Muscle of arm (tissue), 14 donors: ENCODE measurements at places on chromosomes 4 and X.

GRCh38 chrX:38880296-38880854 lies 79.1 kb downstream of the MID1IP1 start:
- no peak for DNase-seq

GRCh38 chrX:50111742-50112141 lies 89.1 kb downstream of the AKAP4 start:
- peak; percentile 68 for DNase-seq

DNA sequence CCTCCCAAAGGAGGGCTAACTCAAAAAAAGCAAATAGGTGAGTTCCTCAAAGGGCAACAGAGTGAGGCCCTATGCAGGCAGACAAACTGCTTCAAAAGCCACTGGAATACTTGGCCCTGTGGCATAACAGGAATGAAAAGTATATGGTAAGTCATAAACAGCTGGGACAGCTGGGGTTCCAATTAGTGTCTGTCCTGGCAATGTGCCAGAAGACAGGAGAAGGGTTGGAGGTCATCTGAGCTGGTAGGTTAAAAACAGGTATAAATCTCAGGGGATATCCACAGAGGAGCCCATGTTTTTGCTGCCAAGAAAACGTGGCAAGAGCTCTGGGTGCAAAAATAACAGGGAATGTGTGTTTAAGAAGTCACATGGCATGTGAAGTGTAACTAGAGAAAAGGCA lies 111.6 kb downstream of the APOOL start:
- DNase-seq: no peak

- DNase-seq: no peak
Measured at GRCh38 chrX:39782276-39782675, 315.5 kb downstream of the BCOR start.

- no peak for DNase-seq
Measured at GRCh38 chr4:159155119-159155518, 52.2 kb downstream of the RAPGEF2 start.

GRCh38 chrX:150841456-150842197 lies 56.8 kb downstream of the CD99L2 start:
- no peak for DNase-seq

- no peak for DNase-seq
Measured at GRCh38 chrX:1743105-1743504, 128.2 kb downstream of the ASMT start.

- no peak for DNase-seq
Measured at GRCh38 chr4:186265683-186266652, at the start of gene F11. Gene F11 (plus strand): TSS chr4:186266189. CDS start chr4:186267137, 948 bp downstream.

DNA sequence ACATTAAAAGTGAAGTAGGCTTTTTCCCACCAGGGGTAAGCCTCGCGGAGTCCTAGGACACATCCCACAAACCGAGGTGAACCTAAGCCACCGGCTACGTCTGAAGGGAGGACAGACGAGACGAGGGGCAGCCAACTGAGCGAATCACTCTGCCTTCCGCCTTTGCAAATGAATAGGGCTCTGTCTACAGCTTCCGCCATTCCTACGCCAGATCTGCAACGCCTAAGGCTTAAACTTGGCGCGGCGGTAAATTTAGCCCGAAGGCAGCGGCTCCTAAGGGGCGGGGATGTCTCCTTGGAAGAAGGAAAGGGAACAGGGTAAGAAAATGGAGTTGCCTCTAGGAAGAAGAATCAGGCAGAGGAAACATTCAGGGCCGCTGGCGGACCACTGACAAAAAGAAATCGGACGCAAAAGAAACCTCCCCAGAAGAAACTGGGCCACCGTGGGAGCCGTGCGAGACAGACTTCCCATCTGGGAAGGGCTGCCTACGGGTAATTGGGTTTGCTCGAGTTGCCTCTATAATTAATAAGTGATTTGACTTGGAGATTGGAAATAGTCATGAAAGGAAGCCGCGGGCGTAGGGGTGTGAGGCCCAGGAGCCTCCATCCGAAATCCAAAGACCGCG lies 90.5 kb downstream of the BCOR start:
- peak; percentile 39 for DNase-seq
